HFFc6 (cell line): ENCODE measurements at places on chromosomes 5 and 9. TPM values are rescaled to one million over a fixed set of nuclear protein-coding genes. Genes with fewer than 3 reads are reported as not detected.

DNA sequence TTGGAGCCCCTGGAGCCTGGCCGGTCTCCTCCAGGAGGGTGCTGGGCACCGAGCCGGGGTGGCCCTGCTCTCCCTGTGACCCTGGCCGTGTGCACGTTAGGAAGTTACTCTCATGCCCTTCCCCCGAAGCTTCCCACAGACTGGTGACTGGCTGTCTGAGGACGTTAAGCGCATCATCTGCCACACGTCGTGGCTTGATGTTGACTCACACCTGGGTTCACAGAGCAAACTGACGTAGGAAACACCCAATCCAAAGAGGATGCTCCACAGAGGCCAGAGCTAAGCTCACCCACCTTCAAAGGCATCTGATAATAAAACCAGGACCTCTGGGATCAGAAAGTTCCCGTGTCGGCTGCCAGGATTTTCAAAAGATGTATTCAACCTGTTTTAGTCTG, 152.9 kb upstream of the PHYKPL start:
- no peak for DNase-seq

DNA sequence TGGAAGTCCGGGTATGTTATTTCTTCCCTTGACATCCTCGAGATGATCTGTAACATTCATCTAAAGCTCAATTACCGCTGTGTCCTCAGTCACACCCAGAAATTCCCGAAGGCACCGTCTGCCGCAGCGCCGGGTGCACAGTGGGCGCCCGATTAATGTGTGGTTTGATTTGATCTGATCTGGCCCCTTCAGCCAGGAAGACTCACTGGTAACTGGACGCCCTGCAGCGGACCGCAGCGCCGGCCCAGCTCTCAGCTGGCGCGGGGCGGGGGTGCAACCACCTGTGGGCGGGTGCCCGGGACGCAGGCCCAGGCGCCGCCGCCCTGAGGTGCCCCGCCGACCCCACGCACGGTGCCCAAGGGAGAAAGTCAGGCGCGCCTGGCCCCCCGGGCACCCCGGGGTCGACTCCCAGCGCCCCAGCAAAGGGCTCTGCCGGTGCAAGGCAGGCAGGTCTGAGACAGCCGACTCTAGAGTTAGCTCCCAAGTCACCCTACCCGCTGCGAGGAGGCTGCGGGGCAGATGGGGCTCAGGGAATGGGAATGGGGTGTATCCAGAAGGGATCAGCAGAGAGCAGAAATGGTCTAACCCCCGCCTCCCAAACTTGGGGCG, 1.7 kb downstream of the EPB41L4B start:
- DNase-seq, result no peak

DNA sequence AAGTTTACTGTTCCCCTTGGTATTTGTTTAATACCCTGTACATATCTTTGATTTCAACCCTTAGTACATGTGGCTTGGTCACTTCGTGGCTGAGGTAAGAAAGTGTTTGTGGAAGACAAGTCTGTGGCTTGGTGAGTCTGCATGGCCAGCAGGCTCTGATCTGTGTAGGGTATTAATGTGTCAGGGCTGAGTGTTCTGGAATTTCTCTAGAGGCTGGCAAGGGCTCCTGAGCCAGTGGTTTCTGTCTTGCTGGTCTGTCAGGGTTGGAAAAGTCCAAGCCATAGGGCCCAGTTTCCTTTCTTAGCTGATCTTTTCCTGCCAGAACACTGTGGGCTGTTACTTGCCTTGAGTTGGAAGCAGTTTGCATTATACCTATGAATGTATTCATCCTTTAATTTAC, 48.0 kb upstream of the FBXL7 start:
- no peak for DNase-seq

DNA sequence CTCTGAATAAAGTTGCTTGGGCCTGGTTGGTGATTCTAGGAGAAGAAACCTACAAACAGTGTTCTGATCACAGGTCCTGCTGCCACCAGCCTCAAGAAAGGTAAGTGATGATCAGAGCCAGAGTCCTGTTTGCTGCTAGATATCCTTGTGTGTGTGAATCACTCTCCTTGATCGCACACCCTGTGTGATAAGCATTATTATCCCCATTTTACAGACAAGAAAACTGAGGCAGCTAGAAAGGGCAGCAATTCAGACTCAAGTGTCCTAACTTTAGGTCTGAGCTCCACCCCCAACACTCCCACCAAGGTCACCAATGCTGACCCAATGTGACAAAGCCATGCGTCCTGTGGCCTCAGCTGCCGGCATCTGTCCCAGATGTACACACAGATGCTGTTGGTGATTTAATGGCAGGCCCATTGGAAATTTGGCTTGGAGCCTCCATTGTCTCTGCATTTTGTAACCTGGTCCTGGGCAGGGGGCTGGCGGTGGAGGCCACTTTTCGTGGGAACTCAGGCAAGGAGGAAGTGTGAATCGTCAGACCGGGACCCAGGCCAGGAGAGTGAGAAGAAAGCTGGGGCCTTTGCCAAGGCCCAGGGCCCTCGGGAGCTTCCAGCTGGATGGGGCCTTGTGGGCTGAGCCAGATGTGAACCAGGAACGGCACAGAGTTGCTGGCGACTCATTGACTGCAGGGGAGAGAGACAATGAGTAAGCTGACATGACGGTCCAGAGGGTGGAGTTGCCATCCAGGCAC, 29.8 kb upstream of the GGTA1 start:
- DNase-seq, result peak; percentile 93

GRCh38 chr9:84862810-84863287, 193.3 kb downstream of the NTRK2 start:
- peak; percentile 46 for DNase-seq

- DNase-seq, result no peak
These were observed 99.2 kb downstream of the PPP2R2B start for GRCh38 chr5:146779211-146779869.

DNA sequence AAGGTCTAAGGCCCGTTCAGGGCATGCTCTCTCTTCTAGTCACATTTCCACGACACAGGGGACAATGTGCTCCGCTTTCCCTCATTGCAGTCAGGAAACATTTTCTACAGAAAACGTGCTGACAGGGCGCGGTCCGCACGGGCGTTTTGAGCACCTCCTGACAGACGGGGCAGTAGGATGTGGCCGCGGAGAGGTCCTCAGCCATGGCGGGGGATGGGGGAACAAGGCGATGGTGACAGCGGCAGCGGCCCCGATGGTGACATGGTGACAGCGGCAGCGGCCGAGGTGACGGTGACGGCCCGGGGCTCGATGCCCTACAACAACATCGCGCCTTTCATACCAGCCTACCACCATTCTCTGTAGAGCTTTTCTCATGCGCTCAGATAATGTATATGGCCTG, 4.1 kb downstream of the PLPP1 start:
- DNase-seq, result no peak

DNA sequence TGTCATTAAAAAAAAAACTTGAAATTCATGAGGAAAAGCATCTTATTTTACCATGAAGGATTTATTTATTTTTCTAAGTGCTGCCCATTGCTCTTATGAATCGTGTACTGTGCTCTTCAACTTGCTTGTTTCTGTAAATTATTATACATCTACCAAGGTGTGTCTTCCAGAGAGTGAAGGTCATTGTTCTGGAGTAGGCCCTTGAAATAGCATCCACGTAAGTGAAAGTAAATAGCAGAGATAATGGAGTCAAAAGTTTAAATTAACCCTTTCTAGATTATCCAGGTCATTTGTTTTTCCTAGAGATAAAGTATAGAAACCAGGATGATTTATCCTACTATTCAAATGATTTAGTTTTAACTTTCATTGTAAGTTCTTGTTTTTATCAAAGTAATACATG, 473.1 kb downstream of the DIRAS2 start:
- DNase-seq, result no peak

DNA sequence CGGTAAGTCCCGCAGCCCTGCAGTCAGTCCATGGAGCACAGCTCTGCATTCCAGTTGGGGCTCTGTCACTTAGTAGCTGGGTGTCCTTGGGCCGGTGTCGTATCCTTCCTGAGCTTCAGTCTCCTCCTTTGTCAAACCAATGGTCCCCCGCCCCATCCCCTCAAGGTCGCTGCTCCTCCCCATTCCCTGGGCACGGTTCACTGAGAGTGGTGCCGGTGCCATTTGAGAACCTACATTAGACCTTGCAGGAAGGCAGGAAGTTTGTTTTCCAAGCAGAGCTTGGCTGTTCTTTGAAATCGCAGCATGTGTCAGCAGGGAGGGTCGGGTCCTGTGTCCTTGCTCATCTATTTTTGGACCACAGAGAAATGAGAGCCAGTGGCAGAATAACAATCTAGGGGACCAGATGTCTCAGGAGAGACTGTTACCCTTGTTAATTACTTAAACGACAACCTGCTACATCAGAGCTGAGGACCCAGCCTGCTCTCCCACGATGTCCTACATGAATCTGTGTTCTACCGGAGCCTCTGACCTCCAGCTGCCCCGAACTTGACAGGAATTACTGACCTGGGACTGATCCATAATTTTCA, 21.7 kb upstream of the BARHL1 start:
- DNase-seq, result no peak

GRCh38 chr9:127777368-127777980, 992 bp downstream of the SH2D3C start:
- no peak for DNase-seq

GRCh38 chr5:94057217-94057616, 315.8 kb upstream of the POU5F2 start:
- no peak for DNase-seq

GRCh38 chr5:143896516-143896915, 84.6 kb downstream of the HMHB1 start:
- DNase-seq, result no peak

DNA sequence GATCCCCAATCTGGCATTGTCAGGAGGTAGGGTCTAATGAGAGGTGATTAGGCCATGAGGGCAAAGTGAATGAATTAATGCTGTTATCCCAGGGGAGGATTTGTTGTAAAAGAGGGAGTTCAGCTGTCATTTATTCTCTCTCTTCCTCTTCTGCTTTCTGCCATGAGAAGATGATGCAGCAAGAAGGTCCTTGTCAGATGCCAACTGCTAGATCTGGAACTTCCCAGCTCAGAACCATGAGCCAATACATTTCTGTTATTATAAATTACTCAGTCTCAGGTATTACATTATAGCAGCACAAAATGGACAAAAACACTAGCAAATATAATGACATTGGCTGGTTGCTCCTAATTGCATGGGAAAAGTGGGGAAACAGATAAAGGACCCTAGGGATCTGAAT, 15.6 kb upstream of the BICD2 start:
- DNase-seq, result no peak

DNA sequence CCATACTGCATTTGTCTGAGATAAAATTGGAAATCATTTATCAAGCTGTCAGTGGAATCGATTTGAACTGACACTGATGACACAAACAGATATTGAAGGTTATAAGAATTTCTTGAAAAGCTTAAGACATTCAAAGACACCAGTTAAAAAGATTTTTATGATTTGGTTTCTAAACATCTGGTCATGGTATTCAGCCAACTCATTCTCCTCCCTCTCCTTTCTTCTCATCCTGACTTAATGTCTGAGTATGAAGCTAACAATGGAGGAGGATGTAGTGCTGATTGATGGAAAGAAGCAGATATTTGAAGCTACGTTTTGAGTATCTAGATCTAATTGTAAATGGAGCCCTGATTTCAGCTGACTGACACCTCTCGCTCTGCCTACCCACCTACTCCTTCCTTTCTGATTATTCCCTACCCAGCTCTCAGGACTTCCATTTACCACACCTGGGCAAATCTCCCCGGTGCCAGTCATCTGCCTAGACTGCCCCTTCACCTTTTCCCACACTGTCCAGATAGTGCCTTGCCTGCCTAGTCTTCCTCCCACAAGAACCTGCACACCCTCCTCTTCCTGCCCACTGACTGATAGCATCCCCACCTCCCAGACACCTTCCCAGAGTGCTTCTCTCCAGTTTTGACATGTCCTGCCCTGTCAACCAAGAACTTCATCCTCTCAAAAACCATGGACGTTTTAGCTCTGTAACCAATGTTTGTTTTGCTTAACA, 20.7 kb upstream of the LIFR start:
- DNase-seq, result no peak

GRCh38 chr9:68819065-68819464, 114.0 kb downstream of the PIP5K1B start:
- DNase-seq, result no peak

DNA sequence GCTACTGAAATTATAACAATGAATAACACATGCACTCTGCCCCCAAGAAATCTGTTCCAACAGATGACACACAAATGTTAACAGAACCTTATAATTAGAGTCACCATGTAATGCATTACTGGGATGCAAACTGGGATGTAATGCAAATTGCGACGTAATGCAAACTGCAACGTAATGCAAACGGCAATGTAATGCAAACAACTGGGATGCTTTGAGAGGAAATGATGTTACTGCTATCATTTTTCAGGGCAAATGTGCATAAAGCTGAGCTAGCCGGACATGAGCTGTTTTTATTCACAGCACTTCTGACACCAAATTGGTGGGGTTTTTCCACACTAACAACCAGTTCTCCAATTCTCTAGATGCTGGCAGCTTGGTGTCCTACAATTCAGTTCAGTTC, 117.2 kb downstream of the ADAMTS16 start:
- no peak for DNase-seq

- no peak for DNase-seq
These were observed at the start of gene UBE2QL1 for GRCh38 chr5:6448622-6449464. Gene UBE2QL1 (plus strand): TSS chr5:6448859. CDS start chr5:6448894, 35 bp downstream.

- peak; percentile 82 for DNase-seq
These were observed 53.9 kb downstream of the RAI14 start for GRCh38 chr5:34709861-34710673.

DNA sequence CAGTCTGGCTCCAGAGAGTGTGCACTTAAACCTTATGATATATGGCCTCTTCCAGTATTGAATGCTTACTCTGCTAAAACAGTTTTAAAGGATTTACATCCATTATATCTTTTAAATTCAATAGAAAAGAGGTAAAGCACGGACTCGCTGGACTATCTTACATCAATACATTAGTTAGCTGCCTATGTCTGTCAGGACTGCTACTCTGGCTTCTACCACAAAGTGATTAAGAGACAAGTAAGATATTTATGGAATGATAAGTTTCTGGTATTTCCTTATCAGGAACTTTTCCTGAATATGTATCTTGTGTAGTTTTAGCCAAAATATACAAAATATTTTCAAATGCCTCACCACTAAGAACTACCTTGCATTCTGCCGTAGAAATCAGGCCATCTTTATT, 295.1 kb downstream of the ISL1 start:
- DNase-seq, result no peak

BTNL8 gene
- total RNA-seq, result not detected in 2 replicates

IARS1 gene
- total RNA-seq, result 155 to 163 TPM (median 160 TPM) in 3 replicates

GOLM1 gene
- total RNA-seq, result 24.0 to 37.5 TPM (median 35.3 TPM) in 3 replicates

ADAMTS2 gene
- total RNA-seq, result 33.8 to 38.4 TPM (median 36.0 TPM) in 3 replicates

SLC6A7 gene
- not detected in 3 replicates for total RNA-seq
